ENCODE measurements at places on chromosomes 5 and 9.

GRCh38 chr5:66862020-66862419 lies 265.8 kb downstream of the MAST4 start:
- DNase-seq = no peak

DNA sequence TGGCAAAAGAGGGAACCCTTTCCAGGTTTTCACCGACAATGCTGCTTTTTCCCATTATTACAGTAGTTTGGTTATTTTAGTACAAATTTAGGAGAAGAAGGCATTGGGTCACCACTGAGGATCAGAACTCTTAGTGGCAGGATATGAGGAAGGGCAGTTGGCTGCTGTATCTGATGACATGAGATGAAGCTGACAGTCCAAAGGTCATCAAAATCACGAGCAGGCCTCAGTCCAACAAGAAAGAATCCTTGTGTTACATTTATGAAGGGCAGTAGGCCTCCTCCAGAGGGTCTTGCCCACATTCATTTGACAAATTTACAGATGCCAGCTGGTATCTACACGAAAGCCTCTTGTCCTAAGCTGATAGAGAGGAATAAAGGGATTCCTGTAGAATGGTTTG lies 49.5 kb upstream of the COL15A1 start:
- no peak for DNase-seq

GRCh38 chr9:118268046-118268445 lies 563.8 kb downstream of the TLR4 start:
- no peak for DNase-seq

DNA sequence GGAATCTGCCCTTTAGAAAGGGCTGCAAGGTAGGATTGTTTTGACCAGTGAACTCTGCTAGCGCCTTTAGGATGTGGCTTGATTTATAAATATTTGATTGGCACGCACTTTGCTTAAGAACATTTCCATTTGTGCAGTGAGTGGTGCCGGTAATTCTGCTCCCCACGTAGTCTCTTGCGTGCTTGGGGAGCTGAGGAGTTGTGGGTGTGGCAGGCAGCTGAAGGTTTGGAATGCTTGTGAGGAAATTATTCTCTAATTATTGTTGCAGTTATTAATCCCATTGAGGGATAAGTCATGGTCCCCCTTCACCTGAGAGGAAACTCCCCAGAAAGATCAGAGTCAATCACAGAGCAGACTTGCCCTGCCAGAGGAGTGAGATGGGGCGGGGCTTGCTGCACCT lies 76.7 kb downstream of the FGF1 start:
- no peak for DNase-seq

DNA sequence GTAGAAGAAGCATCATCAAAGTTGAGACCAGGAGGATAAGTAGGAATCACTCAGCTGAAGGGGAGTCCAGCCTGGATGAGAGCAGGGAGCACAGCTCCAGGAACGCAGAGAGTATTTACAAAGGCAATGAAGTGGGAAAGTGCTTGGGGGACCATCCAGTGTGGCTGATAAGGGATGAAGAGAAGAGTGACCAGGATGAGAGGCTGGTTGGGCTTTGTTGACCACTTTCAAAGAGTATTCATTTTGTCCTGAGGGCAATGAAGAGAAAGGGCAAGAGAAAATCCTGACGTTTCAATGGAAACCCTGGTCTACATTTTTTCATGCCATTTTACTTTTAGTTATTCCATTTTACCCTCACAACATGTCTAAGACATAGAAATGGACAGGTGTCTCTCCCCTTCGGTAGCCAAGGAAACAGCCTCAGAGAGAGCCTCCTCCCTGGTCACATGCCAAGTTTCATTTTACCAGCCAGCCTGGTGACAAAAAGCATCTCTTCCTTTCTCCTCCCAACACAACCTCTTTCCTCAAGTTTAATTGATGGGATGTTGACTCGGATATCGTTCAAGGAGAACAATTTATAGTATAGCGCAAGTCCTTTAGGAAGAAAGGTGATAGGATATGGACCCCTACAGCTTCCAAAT lies 492.7 kb upstream of the CLINT1 start:
- DNase-seq = no peak

DNA sequence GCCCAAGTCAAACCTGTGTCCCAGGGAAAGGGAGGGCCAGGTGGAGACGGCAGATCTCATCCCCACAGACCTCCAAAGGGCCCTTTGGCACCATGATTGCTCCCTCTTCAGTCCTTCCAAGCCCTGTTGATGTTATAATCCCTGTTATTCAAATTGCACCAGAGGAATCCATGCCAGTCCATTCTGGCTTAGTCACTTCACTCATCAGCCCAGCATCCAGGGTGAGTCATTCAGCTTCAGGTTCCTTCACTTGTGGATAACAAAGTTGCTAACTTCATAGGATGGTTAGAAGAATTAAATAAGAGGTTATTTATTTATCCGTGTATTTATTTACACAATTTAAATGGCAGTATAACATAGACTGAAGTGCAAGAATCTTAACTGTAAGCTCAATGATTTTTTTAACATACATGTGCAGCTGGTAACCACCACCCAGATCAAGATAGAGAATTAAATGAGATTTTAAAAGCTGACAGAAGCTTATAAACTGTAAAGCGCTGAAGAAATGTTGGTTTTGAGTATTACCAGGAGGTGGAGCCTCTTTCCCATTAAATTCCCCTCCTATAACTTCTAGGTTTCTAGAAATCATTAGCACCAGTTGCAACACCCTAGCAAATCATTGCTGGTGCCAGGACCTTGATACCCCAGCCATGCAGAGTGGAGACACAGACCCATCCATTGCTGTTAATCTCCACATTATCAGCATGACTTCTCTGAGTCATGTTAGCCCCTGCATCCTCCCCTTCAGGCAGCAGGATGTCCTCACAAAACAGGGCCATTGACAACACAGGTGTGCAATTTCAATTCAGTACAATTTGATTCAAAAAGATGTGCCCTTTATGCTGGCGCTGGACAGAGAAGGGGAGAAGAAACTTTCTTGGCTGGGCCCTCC lies 77.4 kb downstream of the SEC61B start:
- DNase-seq = no peak

DNA sequence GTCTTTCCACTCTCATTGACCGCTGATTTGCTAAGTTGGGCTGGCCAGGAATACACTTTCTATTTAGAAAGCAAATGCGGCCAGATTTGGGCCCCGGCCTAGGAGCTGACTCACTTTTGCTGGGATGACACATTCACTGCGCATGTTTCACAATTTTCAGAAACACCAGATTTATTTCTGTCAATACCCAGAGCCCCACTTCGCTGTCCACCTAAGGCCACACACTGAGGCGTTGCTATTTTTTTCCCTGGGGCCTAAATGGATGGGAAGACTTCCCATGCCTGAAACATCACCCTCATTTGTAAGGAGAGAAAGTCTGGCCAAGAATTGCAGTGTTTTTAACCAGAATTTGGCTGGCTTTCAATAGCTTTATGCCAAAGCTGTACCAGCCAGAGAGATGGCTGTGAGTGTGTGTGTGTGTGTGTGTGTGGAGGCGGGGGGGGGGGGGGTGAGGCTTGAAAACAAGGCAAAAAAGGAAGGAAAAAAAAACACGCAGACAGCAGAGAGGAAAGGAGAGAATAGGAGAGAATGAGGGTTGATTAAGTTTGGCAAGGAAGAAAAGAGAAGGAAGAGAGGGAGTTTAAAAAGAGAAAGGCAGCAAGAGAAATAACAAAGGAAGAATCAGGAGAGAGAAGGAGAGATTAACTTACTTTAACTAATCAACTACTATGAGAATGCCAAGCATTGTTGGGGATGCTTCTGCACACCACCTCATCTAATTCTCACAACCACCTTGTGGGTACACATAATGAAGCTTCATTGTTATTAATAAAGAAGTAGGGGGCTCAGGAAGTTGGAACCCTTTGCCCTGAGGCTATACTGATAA lies 261.4 kb upstream of the KLF4 start:
- no peak for DNase-seq

DNA sequence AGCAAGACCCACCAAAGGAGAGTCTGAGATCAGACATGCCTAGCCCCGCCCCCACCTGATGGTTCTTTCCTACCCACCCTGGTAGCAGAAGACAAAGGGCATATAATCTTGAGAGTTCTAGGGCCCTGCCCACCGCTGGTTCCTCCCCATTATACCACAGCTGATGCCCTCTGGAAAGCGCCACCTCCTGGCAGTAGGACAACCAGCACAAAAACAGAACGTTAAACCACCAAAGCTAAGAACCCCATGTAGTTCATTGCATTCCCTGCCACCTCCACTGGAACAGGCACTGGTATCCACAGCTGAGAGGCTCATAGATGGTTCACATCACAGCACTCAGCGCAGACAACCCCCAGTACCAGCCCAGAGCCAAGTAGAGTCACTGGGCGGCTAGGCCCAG lies 81.2 kb upstream of the TRPC7 start:
- DNase-seq = no peak

GRCh38 chr5:155270725-155271124 lies 257.2 kb downstream of the KIF4B start:
- no peak for DNase-seq

- no peak for DNase-seq
Measured at GRCh38 chr9:806285-807156, 35.0 kb upstream of the DMRT1 start.

- no peak for DNase-seq
Measured at GRCh38 chr9:72635197-72635596, 113.8 kb downstream of the TMC1 start.

- no peak for DNase-seq
Measured at GRCh38 chr5:148922606-148923005, 96.2 kb downstream of the ADRB2 start.

- no peak for DNase-seq
Measured at GRCh38 chr9:127633216-127633862, 21.3 kb downstream of the STXBP1 start.

DNA sequence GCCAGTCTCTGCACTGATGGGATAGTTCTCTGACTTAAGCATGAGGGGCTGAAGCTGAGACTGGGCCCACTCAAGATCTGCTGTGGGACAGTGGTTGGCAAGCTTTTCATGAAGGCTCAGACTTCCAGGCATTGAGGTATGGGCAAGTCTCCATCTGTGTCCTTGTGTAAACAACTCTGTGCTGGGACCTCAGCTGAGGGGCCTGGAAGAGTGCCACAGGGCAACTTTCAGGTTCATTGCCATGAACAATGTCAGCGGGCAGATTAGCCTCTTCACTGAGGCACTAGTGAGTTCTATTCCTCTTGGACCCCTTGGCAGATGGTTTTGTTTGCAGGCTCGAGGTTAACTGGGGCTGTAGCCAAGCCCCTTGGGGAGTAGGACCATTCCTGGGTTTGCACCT lies 127.1 kb downstream of the MRPS30 start:
- DNase-seq = no peak

DNA sequence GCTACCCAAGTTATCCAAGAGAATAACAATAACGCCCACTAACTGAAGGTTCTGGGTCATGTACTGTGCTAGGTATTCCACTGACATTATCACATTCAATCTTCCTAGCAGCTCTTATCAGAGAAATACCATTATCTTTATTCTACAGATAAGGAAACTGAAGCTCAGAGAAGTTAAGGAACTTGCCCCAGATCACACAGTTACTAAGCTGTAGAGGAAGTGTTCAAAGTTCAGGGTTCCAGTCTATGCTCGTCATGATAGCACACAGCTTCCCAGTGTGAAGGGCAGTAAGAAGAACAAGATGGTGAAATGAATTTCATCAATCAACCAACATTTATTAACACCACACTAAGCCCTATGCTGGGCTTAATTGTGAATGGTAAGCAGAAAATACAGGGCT lies 29.6 kb downstream of the ELOVL7 start:
- no peak for DNase-seq

DNA sequence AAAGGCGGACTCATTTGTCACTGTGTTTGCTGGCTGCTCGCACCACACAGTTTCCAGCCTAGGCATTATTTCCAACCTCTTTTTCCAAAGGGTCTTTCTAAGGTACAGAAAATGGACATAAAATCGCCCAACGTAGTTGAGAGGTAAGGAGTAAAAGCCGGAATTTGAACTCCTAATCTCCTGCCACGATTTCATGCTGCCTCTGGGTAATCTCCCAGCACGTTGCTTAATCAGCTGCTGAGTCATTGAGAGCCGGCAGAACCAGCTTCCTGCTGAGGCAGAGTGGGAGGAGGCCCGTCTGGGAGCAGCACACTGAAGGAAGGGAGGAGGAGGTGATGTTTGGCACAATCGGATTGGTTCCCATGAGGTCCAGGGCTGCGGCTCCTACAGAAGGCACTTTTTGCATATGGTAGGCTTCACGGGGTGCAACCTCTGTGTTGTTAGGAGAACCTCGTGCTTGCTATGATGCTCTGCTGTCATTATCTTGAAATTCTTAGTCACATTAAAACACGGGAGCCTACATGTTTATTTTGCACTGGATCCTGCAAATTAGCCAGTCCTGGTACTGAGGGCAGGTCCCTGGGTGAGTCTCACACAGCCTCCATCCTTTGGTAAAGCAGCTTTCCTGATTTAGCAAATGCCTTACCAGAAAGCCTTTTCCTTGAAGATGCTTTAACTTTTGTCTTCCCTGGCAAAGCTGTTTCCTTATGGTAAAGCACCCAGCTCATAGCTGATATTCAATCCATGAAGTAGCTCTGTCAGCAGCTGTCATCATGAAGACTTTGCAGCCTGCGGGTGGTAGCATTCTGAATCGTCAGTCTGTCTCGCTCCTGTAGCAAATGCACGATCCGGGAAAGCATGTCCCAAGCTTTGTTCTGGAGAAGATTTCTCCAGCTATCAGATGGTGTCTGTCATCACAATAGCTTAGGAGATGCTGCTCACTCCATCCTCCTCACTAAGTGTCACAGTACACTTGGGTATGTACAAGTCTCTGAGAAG lies 191.6 kb upstream of the MSX2 start:
- no peak for DNase-seq

- DNase-seq = no peak
Measured at GRCh38 chr9:5563886-5564285, 53.6 kb downstream of the PDCD1LG2 start.

DNA sequence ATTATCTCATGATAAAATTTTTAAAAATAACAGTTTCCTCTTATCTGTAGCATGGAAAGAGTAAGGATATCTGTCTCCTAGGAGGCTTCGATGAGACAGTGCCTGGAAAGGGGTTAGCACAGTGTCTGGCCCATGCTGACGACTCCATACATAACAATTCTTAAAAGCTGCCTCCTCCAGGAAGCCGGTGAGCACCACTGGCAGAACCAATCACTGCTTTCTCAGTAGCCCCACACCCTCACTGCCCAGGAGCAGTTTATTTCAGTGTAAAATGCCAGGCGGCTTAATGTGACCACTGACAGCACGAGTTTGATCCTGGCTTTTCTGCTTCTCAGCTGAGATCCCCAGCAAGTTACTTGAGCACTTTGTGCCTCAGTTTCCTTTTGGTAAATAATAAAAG lies 1.2 kb upstream of the NIPAL4 start:
- no peak for DNase-seq

- no peak for DNase-seq
Measured at GRCh38 chr9:136746621-136747020, 1.7 kb downstream of the LCN6 start.
